ENCODE measurements at places on chromosomes 3 and 15.

GRCh38 chr3:45273681-45274515 lies 47.8 kb upstream of the TMEM158 start:
- no peak for DNase-seq

- no peak for DNase-seq
Measured at GRCh38 chr3:98580401-98581386, 12.7 kb downstream of the CPOX start.

GRCh38 chr3:10977892-10978510 lies 14.5 kb upstream of the SLC6A1 start:
- no peak for DNase-seq

DNA sequence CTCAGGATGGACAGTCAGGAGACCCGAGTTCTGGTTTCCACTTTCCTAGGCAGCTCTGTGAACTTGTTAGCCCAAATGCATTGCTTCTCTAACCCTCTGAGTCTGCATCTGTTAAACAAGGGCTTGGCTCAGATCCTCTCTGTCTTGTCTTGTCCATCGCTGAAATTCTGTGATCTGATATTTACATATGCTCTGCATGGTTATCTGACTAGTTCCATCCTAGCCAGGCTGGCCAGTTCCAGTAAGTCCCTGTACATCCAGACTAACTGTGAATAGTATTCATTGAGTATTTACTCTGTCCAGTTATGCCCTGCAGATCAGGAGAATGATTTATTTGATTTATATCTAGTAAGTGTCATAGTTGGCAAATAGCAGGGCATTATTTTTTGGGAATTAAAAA lies 27.0 kb upstream of the SV2B start:
- no peak for DNase-seq

- no peak for DNase-seq
Measured at GRCh38 chr15:92332125-92332899, 61.4 kb upstream of the ST8SIA2 start.

DNA sequence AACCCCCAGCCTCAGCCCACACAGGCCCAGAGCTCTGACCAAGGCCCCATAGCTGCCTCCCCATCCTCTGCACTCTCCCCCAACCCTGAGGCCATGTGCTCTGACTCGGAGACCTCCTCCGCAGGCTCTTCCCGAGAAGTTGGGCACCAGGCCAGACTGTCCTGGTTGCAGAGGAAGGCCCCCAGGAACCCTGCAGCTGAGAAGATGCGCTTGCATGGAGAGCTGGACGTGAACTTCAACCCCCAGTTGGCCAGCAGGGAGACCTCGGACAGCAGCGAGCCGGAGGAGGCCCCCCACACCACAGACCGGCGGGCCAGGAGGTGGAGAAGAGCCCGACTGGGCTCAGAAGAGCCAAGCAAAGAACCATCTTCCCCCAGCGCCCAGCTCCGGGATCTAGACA lies 119.5 kb upstream of the EIF1B start:
- DNase-seq, result no peak

GRCh38 chr3:177150218-177150916 lies 46.9 kb downstream of the TBL1XR1 start:
- no peak for DNase-seq

DNA sequence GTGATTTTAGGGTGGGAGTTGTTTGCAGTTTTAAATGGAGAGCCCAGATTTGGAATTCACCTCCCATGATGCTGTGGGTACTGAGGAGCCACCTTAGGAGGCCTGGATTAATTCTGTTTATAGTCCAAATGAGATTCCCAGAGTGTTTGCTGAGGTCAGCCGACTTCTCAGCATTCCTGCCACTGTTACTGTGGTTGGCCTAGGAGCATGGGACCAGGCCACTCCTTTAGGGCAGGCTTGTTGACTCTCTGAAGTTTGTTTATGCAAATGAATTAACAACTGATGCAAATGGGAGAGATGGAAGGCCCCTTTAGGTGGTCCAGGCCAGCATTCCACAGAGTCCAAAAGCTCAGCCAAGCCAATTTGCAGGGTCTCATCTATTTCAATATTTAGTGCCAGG lies 46.1 kb downstream of the CACNA2D3 start:
- DNase-seq, result no peak

GRCh38 chr3:36124118-36124796 lies 256.0 kb upstream of the STAC start:
- DNase-seq, result no peak

DNA sequence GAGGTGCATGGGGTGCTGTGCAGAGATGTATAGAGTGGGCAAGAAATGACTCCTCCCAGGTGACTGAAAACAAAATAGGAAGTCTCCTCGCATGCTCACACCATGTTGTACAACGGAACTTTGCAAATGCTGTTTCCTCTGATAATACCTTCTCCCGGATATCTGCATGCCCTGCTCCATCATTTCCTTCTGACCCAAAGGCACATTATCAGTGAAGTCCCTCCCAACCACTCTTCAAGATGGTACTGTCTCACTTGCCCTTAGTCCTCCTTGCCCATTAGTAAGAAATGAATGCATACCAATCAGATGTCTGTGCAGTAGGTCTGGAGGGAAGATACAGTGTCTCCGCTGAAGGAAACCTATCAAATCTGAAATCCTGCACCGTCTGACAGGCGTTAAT lies 12.0 kb downstream of the TMED3 start:
- no peak for DNase-seq

GRCh38 chr3:113312416-113312815 lies 101.1 kb downstream of the BOC start:
- DNase-seq, result no peak

DNA sequence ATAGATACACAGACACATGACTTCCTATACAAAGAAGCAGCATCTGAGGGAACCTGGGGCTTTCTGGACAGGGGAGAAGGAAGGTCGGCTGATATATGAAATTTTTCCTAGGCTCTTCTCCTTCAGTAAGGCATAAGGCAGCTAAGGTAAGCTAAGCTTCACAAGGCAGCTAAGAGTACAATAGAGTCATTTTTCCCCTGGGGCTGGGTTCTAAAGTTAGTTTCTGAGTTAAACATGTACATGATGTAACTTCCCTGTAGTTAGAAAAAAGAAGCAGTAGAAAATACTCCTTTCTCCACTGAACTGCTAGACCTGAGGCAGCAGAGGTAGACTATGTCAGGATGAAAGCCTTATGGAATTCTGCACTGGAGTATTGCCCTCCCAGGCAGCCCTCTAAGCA lies 109.6 kb downstream of the PLD1 start:
- DNase-seq, result no peak

DNA sequence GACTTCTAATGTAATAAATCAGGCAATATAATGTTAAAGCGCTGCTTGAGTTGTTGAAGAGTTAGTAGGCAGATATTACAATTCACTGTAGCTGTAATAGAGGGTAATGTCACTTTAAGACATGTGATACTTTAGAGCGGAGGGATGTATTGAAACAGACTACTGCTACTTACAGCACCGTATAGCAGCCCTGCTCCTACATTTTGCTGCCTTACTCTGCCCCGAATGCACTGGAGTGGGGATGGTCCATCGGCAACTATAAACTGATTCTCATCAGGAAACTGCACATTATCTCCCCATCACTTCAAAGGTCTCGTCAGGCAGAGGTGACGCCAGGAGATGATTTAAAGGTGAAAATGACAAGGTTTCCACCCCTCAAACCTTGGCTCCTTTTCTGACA lies 349.7 kb upstream of the SUCLG2 start:
- DNase-seq, result no peak

DNA sequence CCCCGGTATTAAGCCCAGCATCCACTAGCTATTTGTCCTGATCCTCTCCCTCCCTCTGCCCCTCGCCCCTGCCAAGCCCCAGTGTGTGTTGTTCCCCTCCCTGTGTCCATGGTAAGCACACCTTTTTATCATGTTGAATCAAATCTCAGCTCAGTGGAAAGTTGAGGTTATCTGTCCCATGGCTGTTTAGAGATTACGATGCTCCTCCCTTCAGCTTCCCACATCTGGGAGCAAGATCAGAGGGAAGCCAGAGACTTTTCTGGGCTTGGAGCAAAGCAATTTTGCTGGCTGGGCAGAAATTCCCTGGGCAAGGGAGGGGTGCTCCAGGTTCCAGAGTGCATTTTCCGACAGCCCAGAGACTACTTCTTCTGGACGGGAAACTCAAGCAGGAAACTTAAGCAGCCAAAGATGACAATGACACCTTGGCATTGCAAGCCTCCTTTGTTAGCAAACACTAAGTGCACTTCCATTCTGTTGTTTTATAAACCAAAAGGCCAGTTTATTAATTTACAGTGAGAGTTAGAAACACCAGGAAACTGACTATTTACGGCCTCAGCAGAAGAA lies 104.5 kb downstream of the MESD start:
- DNase-seq, result no peak

GRCh38 chr3:104126463-104126862 lies 1240.2 kb upstream of the ALCAM start:
- no peak for DNase-seq

DNA sequence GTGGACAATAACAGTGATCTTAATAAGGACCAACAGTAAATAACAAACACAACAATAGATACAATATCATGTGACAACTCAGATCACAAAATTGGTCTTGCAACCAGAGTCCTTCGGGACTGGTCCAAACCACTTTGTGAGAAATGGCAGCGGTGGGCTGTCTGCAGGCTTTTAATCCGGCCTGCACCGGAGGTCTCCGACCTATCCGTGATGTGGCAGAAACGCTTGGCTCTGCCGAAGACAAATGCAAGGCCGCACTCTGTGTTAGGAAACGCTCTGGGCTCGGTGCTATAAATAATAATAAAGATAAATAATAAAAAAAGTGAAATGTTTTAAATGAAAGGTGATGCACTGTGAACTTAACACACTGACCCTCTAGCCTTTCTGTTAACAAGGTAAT lies 810.6 kb upstream of the NR2F2 start:
- DNase-seq, result no peak

DNA sequence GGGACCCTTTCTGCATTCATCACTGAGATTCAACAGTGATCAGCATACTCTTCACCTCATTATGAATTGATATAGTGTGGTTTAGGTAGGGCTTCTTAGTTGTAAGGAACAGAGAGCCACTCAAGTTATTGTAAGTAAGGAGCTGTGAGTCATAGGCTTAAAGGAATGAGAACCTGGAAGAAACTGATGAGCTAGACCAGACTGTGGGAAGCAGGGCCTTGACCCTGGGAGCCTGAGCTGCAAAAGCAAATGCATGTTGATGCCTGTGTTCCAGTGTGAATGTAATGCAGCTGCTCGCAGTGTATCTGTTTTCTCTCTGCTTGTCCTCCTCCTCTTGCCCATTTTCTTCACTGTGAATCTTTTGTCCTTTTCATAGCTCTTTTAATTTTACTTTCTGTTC lies 13.6 kb downstream of the ZKSCAN7 start:
- no peak for DNase-seq

DNA sequence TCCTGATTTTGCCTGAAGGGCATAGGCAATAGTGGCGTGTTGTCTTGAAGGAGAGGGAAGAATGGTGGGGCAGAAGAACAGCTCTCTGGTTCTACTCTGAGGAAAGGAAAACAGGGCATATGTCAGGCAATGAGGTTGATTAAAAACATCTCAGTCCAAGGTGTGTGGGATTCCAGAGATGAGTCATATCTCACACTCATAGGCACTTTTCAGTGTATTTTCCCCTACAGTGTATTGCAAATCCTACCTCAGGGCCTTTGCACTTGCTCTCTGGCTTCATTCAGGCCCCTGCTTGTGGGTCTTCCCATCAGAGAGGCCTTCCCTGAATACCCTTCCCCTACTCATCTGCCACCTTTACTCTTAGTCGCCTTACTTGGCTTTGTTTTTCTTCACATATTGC lies 107.8 kb downstream of the SLCO3A1 start:
- DNase-seq, result no peak

DNA sequence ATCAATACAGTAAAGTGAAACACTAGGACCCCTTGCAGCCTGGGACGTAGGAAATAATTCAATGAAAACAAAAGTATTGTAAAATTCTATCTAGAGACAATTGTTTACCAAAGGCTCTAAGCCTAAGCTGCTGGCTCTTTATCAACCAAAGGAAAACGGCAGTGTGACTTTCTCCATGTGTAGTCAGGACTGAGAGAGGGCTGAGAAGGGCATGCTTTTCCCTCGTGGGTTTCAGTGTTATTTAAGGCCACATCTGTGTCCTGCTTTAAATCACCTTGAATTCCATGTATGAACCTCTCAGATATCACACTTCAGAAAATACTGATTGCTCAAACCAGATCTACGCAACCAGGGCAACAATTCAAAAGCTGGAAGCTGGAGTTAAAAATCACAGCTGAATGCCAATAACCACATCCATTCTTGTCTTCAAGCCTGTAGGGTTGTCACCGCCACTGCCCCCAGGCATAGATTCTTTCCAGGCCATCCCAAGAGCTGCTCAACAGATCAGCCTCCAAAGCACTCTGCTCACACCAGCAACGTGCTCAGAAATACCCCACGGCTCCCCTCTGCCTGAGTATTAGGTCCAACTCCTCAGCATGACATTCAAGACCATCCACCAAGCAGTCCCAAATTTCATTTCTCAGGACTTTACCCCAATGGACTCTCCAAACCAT lies 124.0 kb downstream of the SRGAP3 start:
- DNase-seq, result no peak

DNA sequence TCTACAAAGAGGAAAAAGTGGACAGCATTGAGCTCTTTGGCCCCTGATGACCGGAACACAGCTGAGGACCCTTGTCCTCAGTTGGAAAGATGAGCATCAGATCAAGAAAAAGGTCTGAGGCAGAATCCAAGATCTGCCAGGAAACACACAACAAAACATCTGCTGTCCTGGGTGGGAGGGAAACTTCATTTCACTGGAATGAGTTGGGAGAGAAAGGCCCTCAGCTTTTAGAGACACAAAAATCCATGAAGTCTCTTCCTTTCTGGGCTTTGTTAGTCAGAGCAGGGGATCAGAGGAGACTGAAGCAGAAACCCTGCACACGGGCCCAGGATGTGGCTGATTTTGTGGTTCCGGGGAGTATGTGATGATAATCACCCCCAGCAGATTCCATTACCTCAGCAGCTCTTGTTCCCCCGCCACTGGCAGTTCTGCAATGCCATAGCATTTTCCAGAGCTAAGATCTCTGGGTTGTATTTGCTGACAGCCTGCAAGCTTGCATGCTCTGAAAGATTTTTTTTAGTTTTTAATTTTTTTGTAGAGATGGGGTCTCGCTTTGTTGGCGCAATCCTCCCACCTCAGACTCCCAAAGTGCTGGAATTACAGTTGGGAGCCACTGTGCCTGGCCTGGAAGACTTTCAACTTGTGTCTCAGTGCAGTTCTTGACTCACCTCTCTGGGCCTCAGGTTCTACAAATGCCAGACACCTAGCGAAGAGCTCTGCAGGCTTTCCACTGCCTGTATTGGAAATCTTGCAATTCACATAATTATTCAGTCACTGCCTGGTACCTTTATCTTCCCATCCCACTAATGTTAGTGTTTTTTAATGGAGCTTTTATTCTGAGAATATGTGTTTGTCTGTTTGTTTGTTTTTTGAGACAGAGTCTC lies 5.8 kb upstream of the TATDN2 start:
- peak; percentile 33 for DNase-seq

DNA sequence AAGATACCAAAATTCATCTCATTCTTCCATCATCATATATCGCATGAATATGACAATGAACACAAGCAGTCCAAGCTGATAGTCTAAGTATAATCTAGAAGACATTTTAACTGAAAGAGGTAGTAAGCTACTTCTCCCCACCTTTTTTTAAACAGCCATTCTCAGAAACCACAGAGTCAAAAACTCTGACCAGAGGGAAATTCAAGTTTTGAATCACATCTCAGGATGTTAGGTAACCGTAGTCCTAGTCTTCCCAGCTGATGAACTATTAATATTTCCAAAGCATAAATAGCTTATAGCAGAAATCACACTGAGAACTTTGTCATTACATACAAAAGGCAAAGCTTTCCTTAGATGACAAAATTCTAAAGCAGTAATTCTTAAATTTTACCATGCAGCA lies 25.8 kb downstream of the NPTN start:
- DNase-seq, result no peak

Measured in T-helper 17 cell (primary cell).